Stimulated activated CD8-positive, alpha-beta memory T cell treated with anti-CD3 and anti-CD28 coated beads, Interleukin-7, amount 100 ng/mL, for 4 hours (primary cell): ENCODE measurements at places on chromosomes 5 and 9.

GRCh38 chr9:34417734-34418133, 40.6 kb downstream of the FAM219A start:
- no peak for DNase-seq

- no peak for DNase-seq
These were observed 33.2 kb downstream of the ANKRA2 start for GRCh38 chr5:73532195-73532594.

GRCh38 chr5:102532123-102532522, 33.3 kb upstream of the SLCO6A1 start:
- no peak for DNase-seq

- no peak for DNase-seq
These were observed 419.6 kb upstream of the PIK3R1 start for GRCh38 chr5:67795781-67796477.

GRCh38 chr9:8673830-8674229, 874.3 kb upstream of the DMAC1 start:
- DNase-seq: no peak

DNA sequence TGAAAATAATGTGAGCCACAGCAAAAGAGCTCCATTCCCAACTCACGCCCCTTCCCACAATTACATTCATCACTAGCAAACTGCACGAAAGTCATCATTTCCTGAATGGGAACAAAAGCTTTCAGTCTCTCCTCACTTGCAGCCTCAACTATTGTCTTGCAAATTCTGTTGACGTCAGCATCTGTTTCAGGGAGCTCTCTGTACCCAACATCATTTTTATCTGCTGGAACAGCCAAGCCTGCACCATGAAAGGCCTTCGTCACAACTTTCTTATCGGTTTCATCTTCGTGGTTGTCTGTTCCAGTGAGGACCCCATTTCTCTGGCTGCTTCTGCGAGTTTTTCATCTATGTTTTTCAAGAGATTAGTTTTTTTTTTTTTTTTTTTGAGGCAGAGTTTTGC, 14.3 kb upstream of the RNF130 start:
- DNase-seq: no peak

GRCh38 chr9:92749071-92749933, 15.3 kb downstream of the BICD2 start:
- DNase-seq: no peak

DNA sequence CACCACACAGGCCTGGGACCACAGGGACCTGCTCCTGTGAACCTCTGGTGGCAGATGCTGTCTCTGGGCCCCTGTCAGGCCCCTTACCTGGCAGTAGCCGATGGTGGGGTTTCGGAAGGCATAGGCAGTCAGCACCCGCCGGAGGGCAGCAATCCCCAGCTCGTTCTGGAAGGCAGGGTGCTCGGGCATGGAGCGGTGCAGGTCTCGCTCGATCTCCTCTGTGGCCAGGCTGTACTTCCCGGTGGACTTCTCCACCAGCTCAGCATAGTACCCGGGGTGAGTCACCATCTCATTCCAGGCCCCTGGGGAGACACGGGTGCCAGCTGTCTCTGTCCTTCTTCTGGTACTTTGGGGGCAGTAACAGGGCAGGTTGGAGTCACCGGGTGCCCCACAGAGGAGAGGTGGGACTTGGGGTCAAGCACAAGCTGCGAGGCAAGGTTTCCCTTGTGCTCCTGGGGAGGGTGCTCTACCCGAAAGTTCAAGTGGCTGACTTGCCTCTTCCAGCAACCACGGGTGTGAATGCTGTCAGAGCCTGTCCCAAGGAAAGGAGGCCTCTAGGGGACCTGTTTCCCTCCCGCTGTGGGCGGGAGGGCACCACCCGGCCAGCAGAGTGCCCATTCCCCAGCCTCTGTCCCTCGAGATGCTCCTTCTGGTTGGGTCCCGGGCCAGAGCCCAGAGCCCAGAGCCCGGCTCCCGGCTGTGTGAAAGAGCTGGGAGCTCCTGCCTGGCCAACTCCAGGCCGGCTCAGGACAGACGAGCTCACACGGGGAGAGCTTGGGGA, 19.8 kb upstream of the MRNIP start:
- no peak for DNase-seq

- no peak for DNase-seq
These were observed 7.4 kb downstream of the MTX3 start for GRCh38 chr5:79983618-79984017.
